ENCODE measurements at places on chromosomes 4 and X.

DNA sequence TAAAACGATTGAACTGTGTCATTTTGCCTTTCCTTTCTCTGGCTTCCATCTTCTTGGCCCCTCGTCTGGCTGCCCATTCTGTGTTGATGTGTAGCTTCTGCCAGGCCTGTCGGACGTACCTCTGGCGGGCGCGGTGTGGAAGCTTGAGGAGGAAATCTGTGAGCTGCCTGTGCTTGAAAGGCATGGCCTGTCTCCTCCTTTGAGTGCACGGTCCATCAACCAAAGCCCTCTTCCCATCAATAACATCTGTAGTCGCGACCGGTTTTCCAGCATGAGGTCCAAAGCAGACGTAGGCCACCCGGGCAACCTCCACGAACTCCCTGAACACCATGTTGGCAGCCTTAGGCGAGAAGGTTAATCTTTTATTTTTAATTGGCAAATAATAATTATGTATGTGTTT, 202.7 kb downstream of the CRLF2 start:
- no peak overlapping the region for H3K4me3 ChIP-seq
- peaks cover 3% of the 10 kb centered on the region for H3K27me3 ChIP-seq
- peaks cover 8% of the 10 kb centered on the region for H3K4me1 ChIP-seq
- no peak for DNase-seq
- H3K36me3 ChIP-seq, result no peaks in the 10 kb centered on the region

GRCh38 chr4:66574145-66574978, 904.1 kb upstream of the EPHA5 start:
- no peak overlapping the region for H3K4me3 ChIP-seq
- no peak for DNase-seq
- H3K27me3 ChIP-seq, result no peaks in the 10 kb centered on the region
- no peak overlapping the region for H3K27ac ChIP-seq
- H3K4me1 ChIP-seq, result no peaks in the 10 kb centered on the region

GRCh38 chrX:38086451-38087215, 80.3 kb downstream of the SYTL5 start:
- H3K27me3 ChIP-seq, result peaks cover 14% of the 10 kb centered on the region
- H3K27ac ChIP-seq, result no peak overlapping the region
- no peaks in the 10 kb centered on the region for H3K36me3 ChIP-seq
- DNase-seq, result no peak
- no peaks in the 10 kb centered on the region for H3K4me1 ChIP-seq

GRCh38 chr4:88729146-88729760, 31.6 kb upstream of the NAP1L5 start:
- H3K36me3 ChIP-seq, result no peaks in the 10 kb centered on the region
- H3K4me1 ChIP-seq, result no peaks in the 10 kb centered on the region
- H3K27me3 ChIP-seq, result no peaks in the 10 kb centered on the region
- no peak overlapping the region for H3K27ac ChIP-seq
- H3K4me3 ChIP-seq, result no peak overlapping the region
- DNase-seq, result no peak

- H3K36me3 ChIP-seq, result peaks cover 7% of the 10 kb centered on the region
- peak overlapping the region; percentile 93 for H3K4me3 ChIP-seq
- no peaks in the 10 kb centered on the region for H3K27me3 ChIP-seq
- peaks cover 57% of the 10 kb centered on the region for H3K4me1 ChIP-seq
- peak; percentile 65 for DNase-seq
- H3K27ac ChIP-seq, result peak overlapping the region; percentile 98
These were observed 4.9 kb downstream of the PLAC8 start for GRCh38 chr4:83109480-83110222.

DNA sequence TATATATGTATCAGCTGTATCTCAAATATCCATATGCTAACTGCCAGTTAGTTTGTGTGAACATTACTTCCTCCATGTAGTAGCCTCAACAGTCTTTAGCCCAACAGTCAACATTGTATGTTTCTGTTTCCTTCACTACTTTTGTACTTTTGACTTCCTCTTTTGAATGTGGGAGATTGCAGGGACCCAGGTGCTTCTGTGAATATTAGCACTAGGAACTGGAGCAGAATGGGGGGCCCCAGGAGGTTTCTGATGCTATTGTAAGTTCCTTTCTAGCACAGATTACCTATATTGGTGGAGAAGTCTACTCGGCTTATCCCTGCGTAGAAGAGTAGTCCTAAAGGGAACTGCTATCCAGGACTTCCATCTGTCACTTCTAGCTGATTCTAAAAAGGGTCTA, 2.3 kb downstream of the PLAC8 start:
- peak; percentile 40 for DNase-seq
- peaks cover 58% of the 10 kb centered on the region for H3K4me1 ChIP-seq
- peak overlapping the region; percentile 84 for H3K4me3 ChIP-seq

GRCh38 chr4:1985294-1985693, 23.5 kb downstream of the NELFA start:
- H3K27ac ChIP-seq, result no peak overlapping the region
- no peaks in the 10 kb centered on the region for H3K27me3 ChIP-seq
- no peaks in the 10 kb centered on the region for H3K4me1 ChIP-seq
- H3K36me3 ChIP-seq, result peaks cover 42% of the 10 kb centered on the region
- no peak for DNase-seq
- no peak overlapping the region for H3K4me3 ChIP-seq

GRCh38 chr4:5749568-5749967, 38.6 kb downstream of the EVC start:
- H3K27ac ChIP-seq, result no peak overlapping the region
- H3K36me3 ChIP-seq, result no peaks in the 10 kb centered on the region
- no peak for DNase-seq
- peaks cover 6% of the 10 kb centered on the region for H3K27me3 ChIP-seq
- H3K4me3 ChIP-seq, result no peak overlapping the region
- H3K4me1 ChIP-seq, result no peaks in the 10 kb centered on the region
